ENCODE measurements at places on chromosomes 13 and 19.

DNA sequence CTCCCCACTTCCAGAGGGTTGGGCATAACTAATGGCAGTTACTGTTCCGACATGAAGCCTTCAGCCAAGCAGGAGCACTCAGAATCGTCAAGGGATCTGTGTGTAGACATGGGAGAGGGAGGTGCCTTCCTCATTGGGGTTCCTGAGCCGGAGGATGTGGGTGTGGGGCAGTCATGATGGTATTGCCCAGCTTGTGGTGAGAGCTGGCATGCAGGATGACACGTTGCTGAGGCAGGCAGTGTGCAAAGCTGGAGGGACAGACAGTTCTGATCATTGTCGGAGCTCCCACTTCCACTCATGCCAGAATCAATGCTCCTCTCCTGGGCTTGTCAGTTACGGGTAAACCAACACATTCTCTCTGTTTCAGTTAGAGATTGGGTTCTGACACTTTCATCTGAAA lies 83.9 kb upstream of the TSC22D1 start:
- DNase-seq = peak; percentile 27

- no peak for DNase-seq
Measured at GRCh38 chr19:12353375-12353774, 12.1 kb downstream of the ZNF442 start.

GRCh38 chr13:110920038-110920437 lies 5.2 kb upstream of the ANKRD10 start:
- peak; percentile 46 for DNase-seq

DNA sequence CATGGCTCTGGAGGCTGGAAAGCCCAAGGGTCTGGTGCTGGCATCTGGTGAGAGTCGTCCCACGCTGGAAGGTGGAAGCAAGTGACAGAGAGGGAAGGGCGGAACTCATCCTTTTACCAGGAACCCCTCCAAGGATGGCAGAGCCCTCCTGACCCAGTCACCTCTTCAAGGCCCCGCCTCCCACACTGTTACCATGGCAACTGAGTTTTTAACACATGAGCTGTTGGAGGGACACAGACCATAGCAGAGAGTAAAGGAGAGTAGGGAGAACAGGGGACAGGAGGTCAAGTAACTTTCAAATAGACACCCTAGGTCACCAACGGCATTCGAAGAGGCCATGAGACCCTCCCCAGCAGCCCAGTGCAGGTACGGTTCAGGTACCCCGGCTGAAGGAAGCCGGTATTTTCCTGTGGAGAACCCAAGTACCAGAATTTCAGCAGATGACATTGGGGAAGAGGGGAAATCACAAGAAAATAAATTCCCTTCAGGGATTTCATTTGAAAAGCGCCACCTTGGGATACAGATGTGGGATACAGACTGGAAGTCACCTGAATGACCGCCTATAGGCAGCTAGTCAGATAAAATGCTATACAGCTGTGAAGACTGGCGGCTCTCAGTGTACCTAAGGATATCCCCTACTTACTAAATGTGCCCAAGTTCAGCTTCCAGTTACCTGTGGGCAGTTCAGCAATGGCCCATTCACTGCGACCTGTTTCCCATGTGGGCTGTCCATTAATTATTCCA lies 8.0 kb downstream of the IL17D start:
- DNase-seq = no peak

DNA sequence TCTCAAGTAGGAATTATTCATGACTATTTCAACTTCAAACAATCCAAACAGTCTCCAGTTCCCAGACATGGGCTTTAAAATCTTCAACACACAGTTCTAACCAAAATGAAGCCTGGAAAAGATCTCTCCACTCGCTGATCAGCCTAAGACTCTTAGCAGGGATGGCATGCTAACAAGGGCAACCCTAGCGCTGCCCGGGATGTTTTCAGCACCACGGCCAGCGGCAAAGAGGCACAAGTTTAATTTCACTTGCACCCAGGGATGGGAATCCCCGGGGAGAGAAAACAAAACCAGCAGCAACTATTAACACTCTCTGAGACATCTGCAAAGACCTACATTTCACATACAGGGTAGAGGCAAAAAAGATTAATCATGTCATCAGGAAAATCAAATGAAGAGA lies 43.0 kb downstream of the CACNA1A start:
- peak; percentile 20 for DNase-seq

GRCh38 chr13:70310396-70311119 lies 202.3 kb upstream of the KLHL1 start:
- no peak for DNase-seq

GRCh38 chr19:39833160-39833463 lies 850 bp downstream of the DYRK1B start:
- DNase-seq = no peak

- no peak for DNase-seq
Measured at GRCh38 chr13:99666146-99666805, 165.0 kb downstream of the TM9SF2 start.

GRCh38 chr13:103006641-103007426 lies 59.4 kb downstream of the SLC10A2 start:
- DNase-seq = no peak

- peak; percentile 91 for DNase-seq
Measured at GRCh38 chr19:8487137-8487851, 15.1 kb downstream of the PRAM1 start.

- DNase-seq = peak; percentile 70
Measured at GRCh38 chr13:27359199-27359821, 65.1 kb upstream of the GTF3A start.

- DNase-seq = no peak
Measured at GRCh38 chr13:102401265-102401664, 583 bp downstream of the FGF14 start.

- DNase-seq = peak; percentile 70
Measured at GRCh38 chr19:33268162-33268991, 34.0 kb downstream of the CEBPA start.

GRCh38 chr19:10872546-10873107 lies 1.3 kb downstream of the CARM1 start:
- no peak for DNase-seq

DNA sequence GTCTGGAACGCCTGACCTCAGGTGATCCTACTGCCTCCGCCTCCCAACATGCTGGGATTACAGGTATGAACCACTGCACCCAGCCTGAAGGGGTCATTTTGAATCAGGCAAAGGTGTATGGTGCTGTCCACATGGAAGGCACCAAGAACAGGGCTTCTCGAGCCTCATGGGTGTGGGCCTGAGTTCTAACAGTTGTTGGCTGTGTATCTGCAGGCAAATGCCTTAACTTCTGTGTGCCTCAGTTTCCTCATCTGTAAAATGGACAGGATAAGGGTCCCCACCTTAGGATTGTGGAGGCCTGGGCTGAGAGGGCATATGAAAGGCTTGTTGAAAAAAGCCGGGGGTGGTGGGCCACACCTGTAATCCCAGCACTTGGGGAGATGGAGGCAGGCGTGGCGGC lies 9.2 kb downstream of the AP1M2 start:
- no peak for DNase-seq

- DNase-seq = no peak
Measured at GRCh38 chr13:95207769-95208366, 93.4 kb downstream of the ABCC4 start.

DNA sequence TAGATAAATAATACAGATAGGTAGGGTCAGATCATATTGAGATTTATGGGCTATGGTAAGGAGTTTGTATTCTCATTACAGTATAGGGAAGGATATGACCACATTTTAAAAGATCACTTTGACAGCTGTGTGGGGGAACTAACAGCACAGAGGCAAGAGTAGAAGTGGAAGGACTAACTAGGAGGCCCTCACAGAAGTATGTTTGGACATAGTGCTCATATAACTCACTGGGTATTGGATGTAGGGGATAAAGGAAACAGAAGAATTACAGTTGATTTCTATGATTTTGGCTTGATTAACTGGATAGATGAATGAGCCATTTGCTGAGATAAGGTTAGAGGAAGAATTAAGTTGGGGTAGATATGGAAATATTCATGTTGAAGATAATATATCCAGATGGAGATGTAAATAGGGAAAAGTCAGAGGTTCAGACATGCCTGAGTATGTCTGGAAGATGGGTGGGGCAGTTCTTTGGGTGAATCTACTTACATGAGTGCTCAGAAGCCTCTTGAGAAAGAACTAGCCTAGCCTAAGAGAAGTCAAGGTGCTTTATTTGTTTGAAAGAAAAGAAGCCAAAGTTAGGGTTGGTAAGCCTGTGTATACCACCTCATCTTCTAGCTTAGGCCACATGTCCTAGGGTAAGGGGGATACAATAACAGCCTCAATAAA lies 133.4 kb downstream of the NDFIP2 start:
- no peak for DNase-seq

GRCh38 chr13:89627996-89628395 lies 1719.5 kb upstream of the MIR17HG start:
- no peak for DNase-seq

- DNase-seq = no peak
Measured at GRCh38 chr19:39935364-39935661, 879 bp upstream of the FCGBP start.

DNA sequence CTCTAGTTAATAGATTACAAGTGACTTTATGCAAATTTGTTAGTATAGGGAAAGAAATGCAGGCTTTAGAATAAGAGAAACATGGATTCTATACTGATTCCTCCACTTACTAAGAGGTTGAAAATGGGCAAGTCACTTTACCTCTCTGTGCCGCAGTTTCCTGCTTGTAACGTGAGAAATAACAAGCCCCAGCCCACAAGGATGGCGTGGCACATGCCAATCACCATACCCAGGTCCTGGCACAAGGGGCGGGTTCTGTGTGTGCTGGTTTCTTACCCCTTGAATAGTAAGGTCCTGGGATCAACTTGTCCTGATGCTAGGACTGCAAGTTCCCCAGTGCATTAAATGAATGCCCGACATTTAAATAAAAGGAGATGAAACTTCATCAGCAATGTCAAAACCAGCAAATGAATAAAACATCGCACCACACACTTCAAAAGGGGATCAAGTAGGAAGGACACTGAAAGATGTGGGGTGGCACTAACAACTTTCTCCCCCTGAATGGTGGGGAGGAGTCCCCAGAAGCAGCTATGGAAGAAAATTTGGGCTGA lies 7.9 kb upstream of the SIGLEC9 start:
- no peak for DNase-seq

DNA sequence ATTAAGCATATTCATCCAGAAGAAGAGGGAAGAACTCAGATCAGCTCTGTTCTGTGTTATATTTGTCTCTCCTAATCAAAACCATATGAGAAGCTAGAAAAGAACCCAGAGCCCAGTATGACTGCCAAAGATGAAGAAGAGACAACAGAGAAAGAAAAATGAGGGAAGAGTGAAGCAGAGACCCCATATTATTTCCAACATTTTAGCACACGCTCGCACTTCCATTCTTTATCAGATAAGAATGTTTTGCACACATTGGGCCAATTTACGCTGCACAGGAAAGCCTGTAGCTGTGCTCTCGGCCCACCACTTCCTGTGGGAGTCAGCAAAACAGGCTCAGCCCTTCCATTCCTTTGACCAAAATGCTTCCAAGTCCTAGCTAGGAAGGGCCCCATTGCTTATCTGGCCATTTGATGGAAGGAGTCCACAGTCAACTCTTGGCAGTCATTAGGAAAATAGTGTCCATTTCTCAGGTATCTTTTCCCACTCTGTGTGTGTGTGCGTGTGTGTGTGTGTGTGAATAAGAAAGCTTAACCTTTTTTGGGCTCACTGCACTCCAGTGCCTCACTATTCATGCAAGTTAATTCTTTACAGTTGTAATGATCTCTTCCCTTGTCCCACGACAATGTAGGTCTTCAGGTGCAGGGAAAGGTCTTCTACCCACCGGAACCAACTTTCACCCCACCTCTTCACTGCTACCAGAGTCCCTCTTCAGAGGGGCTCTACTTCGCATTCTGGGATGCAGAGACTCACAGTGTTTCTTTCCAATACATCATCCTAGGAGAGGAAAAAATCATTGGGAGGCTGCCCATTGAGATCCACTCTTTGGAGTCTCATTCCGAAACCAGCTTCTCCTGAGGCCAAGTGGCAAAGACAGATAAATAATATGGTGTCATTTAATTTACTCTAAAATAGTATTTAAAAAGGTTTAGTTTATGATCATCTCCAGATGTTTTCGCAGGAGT lies 237.5 kb downstream of the COG6 start:
- no peak for DNase-seq

DNA sequence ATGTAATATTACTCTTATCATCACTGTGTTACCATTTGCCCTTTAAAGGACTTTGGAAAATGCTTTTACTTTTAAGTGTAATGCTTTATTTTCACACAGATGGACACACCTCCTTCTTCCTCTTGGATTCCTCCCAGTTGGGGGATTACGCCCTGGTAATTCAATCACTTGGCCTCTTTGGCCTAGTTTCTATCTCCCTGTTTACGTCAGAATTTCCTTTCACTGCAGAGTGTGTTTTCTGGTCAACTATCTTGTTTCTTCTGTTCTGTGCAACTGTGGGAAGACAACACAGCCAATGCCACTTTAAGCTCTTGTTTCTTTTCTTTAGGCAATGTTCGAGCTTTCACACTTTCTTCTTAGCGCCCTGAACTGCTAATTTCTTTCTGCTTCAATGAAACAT lies 257.3 kb upstream of the MAB21L1 start:
- no peak for DNase-seq

GRCh38 chr13:101977475-101977874 lies 424.4 kb downstream of the FGF14 start:
- DNase-seq = no peak

GRCh38 chr13:110062077-110062776 lies 244.7 kb downstream of the COL4A1 start:
- no peak for DNase-seq
